ENCODE measurements at places on chromosomes 11 and 22.

DNA sequence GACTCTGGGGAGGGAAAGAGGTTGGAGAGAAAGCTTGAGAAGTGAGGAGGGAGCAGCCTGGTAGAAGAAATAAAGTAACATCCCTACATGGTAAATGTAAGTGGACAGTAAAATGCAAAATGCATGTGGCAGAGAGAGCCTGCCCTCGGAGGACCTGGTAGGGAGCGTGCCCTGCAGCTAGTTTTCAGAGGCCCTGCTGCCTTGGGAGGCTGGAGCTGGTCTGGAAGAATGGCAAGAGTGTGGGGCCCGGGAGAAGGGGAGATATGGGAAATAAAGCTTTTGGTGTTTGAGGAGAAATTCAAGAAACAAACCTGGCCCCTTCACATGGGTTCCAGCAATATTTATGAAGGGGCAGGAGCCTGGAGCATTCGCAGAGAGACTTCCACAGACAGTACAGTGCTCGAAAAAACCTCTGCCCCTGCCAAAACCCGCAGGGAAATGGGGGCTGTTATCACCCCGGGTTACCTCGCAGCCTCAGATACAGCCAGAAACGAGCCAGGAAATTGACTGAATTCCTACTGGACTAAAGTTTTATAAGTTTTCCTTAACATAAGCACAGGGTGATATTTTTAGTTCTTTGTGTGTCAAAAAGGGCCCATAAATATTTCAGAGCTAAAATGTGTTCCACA is 363.0 kb downstream of the TENM4 start:
- DNase-seq: no peak

- no peak for DNase-seq
These were observed 15.6 kb upstream of the C11orf91 start for GRCh38 chr11:33716243-33716642.

DNA sequence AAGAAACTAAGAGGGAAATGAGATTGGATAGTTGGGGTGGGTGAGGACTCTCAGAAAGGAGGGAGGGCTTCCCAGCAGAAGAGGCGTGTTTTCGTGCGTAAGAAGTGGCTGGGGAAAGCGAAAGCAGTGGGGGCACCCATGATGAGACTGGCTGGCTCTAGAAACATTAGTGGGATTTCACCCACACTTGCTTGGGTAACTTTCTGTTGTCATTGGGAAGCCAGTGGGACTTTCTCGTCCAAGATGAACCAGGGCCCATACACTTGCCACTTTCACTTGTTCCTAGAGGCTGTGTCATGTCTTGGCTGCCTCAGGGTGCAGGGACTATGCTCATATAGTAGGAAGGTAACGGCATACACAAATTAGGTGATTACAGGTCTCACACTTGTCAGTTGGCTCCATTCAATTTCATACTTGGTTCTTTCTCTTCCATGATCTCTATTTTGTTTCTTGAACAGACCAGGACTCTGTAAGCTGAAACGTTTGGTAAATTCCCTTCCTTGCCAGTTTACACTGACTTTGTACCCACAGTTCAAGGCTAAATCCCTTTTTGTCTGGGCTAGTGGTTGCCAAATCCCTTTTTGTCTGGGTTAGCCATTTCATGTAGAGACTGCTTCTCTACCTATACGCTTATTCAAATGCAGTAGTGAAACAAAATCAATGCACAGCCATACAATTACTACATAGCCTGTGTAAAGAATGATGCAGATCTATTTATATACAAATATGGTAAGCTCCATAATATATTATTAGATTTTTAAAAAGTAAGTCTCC is 42.0 kb upstream of the CXCR5 start:
- peak; percentile 17 for DNase-seq

- DNase-seq: no peak
These were observed 44.7 kb upstream of the MTMR2 start for GRCh38 chr11:95968585-95968984.

GRCh38 chr22:33557836-33558235 is 362.4 kb downstream of the LARGE1 start:
- DNase-seq: no peak

DNA sequence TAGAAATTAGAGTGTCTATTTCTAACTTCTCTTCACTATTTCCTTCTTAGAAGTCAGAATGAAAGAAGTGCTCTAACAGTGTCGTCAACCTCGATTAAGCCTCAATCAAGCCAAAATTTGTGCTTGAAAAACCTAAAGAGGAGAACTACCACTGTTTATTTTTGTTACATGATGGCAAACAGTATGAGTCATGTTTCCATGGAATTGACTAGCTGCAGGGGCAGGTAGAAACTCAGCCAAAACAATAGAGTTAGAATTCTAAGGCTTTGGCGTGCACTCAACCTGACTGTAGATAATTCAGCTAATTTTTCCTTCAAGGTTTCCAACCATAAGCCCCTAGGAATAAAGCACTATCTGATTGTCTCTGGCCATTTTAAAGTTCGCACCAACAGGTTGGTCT is 415.9 kb downstream of the ETS1 start:
- DNase-seq: no peak

DNA sequence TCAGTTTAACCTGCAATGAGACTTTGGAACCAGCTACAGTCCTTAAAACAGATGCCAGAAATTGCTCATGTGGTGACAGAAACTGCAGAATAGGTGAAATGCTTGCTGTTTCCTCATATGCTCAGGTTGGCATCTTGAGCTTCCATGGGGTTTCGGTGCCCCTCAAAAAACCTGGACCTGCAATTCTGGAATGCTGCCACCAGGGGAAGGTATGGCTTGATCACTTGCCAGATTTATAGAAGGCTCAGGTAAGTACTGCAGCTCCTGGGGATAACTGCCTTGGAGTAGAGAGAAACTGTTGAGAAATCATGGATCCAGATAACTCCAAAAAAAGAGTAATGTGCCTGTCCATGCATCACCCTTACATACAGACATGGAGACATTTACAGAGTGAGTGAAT is 113.0 kb downstream of the CTTN start:
- DNase-seq: no peak

GRCh38 chr11:130512662-130513061 is 64.2 kb downstream of the ADAMTS15 start:
- no peak for DNase-seq

GRCh38 chr11:35313066-35313759 is 106.1 kb downstream of the SLC1A2 start:
- DNase-seq: no peak

DNA sequence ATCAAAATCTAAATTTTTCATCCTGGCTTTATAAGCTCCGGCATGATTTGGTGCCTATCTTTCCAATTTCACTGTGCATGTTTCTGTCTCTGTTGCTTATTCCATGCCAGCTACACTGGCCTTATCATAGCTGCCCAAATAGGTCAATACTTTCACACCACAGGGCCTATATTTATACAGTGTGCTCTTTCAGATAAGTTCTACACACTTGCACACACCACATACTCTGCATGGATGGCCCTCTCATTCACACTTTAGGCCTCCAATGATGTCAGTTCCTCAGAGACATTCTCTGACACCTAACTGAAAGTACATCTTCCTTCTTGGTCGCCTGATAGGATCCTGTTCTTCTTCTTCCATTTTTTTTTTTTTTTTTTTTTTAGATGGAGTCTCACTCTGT is 7.0 kb downstream of the ALG8 start:
- no peak for DNase-seq

DNA sequence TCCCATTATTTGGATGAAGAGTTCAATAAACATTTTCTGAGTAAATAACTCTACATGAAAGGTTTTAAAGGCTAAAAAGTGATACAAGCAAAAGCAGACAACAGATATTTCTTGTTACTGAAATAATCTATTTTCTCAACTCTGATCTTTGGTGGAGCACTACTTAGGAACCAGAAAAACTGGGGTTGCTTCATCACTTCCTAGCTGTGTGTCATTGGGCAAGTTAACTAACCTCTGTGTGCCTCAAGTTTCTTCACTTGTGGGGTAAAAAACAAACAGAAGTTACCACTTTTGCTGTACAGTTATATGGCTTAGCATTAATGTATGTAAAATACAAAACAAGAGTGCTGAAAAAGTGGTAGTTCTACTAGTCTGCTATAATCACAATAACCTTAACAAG is 5.6 kb downstream of the MAPK1 start:
- DNase-seq: no peak

- DNase-seq: no peak
These were observed at the start of gene USH1C for GRCh38 chr11:17544181-17544622. USH1C (minus strand) TSS chr11:17544416; CDS start chr11:17544307, 109 bp downstream.

DNA sequence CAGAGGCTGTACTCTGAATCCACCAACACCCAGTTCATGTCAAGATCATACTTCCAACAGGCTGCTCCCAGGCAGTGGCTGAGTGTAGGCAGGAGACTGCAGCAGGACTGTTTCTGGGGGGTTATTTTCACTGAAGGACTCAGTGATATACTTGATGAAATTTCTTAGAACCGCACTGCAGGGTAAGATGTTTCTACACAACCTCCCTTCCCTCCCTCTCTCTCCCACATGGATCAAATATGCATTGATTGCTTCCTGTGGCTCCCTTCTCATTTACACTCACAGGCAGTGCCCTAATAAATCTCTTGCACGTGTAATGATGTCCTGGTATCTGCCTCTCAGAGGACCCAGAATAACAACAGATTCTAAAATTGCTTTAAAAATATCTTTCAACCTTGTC is 251.3 kb upstream of the CCDC179 start:
- DNase-seq: no peak

All from stimulated activated CD8-positive, alpha-beta memory T cell treated with anti-CD3 and anti-CD28 coated beads, Interleukin-4, amount 100 ng/mL, for 4 hours (primary cell).